ENCODE measurements at places on chromosomes 5 and 9. TPM values are rescaled to one million over a fixed set of nuclear protein-coding genes. Genes with fewer than 3 reads are reported as not detected.

PCDHGC4 gene
- 0.32 TPM for total RNA-seq

GFI1B gene
- not detected for total RNA-seq

PHAX gene
- total RNA-seq: 65.4 TPM

IL17B gene
- total RNA-seq: 0.91 TPM

TAF11L6 gene
- not detected for total RNA-seq

FCN1 gene
- total RNA-seq: not detected

TEK gene
- 110 TPM for total RNA-seq

NUTM2G gene
- not detected for total RNA-seq

LCN6 gene
- not detected for total RNA-seq

Data from epithelial cell of umbilical artery (primary cell).